ENCODE measurements at places on chromosomes 4 and X. TPM values are rescaled to one million over a fixed set of nuclear protein-coding genes. Genes with fewer than 3 reads are reported as not detected.

- DNase-seq, result no peak
- no peaks in the 10 kb centered on the region for H3K36me3 ChIP-seq
- H3K27me3 ChIP-seq, result peaks cover 4% of the 10 kb centered on the region
- no peaks in the 10 kb centered on the region for H3K4me1 ChIP-seq
- H3K27ac ChIP-seq, result no peak overlapping the region
Measured at GRCh38 chr4:8307121-8307520, 37.6 kb downstream of the HTRA3 start.

GRCh38 chr4:42615131-42615763, 41.7 kb downstream of the ATP8A1 start:
- H3K27me3 ChIP-seq, result no peaks in the 10 kb centered on the region
- no peaks in the 10 kb centered on the region for H3K4me1 ChIP-seq
- no peak overlapping the region for H3K27ac ChIP-seq
- no peak for DNase-seq
- H3K4me3 ChIP-seq, result no peak overlapping the region
- H3K36me3 ChIP-seq, result no peaks in the 10 kb centered on the region

- H3K4me1 ChIP-seq, result no peaks in the 10 kb centered on the region
- no peaks in the 10 kb centered on the region for H3K27me3 ChIP-seq
- DNase-seq, result no peak
- peak overlapping the region; percentile 21 for H3K4me3 ChIP-seq
- H3K27ac ChIP-seq, result no peak overlapping the region
Measured at GRCh38 chrX:71052721-71053120, 15.4 kb downstream of the SNX12 start.

GRCh38 chr4:112847045-112847444, 202.4 kb upstream of the ANK2 start:
- H3K4me3 ChIP-seq, result no peak overlapping the region
- no peaks in the 10 kb centered on the region for H3K27me3 ChIP-seq
- no peak overlapping the region for H3K27ac ChIP-seq
- no peaks in the 10 kb centered on the region for H3K4me1 ChIP-seq
- no peaks in the 10 kb centered on the region for H3K36me3 ChIP-seq

GRCh38 chr4:150299816-150300215, 221.6 kb downstream of the DCLK2 start:
- no peak for DNase-seq
- no peaks in the 10 kb centered on the region for H3K36me3 ChIP-seq
- no peaks in the 10 kb centered on the region for H3K27me3 ChIP-seq
- H3K4me3 ChIP-seq, result no peak overlapping the region
- H3K27ac ChIP-seq, result no peak overlapping the region
- H3K4me1 ChIP-seq, result peaks cover 14% of the 10 kb centered on the region

The EPGN gene
- total RNA-seq, result not detected

Data from endothelial cell of umbilical vein (primary cell).